ENCODE measurements at places on chromosomes 5 and 9.

- DNase-seq, result no peak
Measured at GRCh38 chr5:157920828-157921170, 61.9 kb upstream of the CLINT1 start.

DNA sequence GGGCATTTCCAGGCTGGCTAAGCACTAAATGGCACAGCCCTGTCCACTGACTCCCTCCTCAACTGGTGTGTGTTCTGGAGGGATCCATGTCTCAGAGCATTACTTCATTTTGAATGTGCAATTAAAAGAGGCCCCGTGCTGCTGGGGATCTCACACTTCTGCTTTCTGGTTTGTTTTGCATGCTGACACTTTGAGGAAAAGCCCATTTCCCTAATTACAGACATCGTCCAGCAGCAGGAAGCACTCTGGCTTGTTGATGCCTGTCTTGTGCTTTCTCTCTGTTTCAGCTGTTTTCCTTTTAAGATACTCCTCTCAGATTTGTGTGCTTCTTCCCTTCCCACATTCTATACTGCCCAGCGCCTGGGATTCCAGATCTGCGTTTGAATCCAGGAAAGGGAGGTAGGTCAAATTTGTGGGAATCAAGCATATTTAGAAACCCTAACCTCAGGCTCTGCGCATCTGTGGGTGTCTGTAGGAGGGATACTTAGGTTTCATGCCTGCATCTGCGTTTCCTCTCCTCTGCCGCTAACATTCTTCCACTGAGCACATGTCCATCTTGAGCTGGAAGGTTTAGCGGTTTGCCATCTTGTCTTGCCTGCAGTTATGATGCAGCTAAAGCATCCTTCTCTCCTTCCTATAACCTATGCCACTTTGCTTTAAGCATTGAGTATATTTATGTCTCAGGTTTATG, 25.7 kb downstream of the SYK start:
- DNase-seq, result no peak

DNA sequence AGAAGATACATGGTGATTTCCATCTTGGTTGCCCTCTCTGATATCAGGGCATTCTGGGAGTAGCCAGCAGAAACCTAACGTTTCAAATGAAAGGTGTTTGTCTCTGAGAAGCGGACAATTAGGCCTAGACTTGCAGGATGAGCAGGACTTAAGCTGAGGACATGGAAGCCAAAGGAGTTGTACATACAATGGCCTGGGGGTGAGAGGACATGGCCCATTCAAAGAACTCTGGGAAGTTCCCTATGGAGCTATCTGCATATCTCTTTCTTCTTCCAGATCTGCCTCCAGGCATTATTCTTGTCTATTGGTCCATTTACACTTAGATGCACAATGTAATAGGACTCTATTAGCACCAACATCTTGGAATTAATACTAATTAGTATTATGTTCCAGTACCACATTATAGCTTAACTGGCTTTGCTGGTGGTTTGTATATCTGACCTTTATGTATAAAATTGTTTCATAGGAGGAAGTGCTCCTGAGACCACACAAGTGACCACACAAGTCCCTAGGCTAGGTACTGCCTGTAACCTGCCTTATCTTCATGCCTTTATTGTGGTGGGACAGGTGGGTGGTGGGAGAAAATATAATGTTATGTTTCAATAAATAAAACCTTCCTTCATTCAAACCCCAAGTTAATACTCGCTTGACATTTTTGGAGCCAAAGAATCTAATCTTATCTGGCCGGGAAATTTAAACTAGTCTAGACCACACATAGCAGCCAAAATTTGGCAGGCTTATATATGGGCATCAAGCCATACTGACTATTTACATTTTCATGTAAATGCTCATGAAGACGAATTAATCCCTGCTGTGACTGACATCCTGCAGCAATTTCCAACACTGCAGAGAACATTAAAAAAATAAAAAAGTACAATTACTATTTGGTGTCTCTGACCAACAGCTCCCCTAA, 52.1 kb upstream of the EQTN start:
- DNase-seq, result no peak

- no peak for DNase-seq
Measured at GRCh38 chr9:135785013-135785575, 83.1 kb downstream of the KCNT1 start.

DNA sequence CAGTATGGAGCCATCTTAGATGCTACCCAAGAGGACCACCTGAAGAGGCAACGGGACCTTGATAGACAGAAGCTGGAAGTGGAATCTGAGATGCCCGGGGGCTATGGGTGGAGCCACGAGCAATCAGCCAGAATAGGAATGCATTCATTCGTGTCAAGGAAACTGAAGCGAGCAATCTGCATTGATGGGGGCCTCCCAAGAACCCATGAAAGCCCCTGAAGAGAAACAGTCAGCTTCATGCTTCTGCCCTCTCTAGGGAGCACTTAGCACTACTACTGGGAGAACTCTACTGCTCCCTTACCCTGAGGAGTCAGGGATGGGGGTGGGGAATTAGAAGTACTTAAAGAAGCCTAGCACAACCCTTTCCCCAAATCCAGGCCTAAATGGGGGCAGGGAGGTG, 51.9 kb upstream of the TCERG1 start:
- no peak for DNase-seq

DNA sequence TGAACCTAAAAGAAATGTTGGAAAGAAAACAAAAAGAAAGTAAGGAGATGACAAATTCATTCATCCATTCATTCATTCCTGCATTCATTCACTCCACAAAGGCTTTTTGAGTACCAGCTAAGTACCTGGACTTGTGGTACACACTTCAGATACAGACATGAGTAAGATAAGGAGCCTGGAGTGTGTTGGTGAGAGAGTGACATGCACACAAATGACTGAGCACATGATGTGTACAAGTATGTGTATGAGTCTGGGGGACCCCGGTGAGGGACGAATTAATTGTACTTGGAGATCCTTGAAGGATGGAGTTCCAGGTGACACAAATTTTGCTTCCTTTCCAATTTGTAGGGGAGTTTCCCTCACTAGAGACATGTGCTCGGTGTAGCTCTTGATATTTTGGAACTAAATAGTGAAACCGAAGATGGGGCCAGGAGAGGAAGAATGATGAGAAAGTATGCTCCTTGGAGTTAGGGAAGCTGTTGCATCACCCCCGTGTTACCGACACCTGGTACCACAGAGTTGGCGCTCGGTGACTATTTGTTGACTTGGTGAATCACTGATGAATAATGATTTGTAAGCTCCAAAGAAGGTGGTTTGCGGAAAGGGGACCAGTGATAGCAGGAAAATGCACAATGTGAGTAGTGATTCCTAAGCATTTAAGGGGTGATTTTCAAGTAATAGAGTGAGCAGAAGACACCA, 509.8 kb downstream of the CCDC171 start:
- no peak for DNase-seq

DNA sequence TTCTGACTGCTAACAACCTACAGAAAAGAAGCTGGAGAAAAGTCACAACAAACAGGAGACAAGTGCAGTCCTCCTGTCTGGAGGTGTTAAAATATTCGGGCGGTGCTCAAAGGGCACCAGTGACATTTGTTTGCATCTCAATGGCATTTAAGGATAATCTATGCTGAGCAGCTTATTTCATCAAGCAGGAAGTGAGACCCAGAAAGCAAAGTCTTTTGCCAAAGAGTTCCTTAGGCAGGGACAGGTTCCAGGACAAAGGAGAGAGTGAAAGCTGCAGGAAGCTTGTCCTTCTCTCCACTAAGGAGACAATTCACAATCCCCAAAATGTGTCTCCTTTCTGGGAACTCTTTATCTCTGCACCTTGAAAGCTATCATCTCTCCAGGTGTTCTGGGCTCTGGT, 38.7 kb upstream of the CDK20 start:
- no peak for DNase-seq

DNA sequence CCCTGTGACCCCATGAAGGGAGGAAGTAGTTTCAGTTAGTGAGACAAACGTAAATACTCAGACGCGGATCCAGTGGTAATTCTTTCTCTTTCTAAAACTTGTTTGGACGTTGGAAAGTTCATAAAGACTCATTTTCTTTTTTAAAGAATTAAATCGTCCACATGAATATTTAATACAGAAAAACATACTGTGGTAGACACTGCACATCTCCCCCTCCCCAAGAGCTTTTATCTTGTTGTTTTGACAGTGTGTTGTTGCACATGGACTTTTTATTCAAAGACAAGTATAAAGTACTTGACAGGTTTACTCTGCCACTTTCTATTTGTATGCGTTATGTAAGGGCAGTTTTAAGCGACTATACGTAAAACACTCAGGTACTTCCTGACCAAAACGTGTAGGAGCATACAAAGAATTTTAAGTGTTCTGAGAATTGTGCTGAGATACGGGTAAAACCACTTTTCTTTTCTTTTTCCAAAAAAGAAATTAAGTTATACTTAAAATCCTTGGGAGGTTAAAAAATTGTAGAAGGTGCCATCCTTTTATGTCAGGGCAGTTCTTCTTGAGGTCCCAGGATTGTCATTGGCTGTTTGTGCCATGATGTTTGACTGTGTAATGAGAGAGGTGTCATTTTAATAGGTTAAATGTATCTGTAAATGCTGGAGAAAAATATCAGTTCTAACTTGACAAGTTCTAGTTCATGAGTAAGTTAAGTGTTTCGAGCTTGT, 1.3 kb downstream of the NIPBL start:
- DNase-seq, result no peak

GRCh38 chr5:17064241-17064640, 128.2 kb upstream of the MYO10 start:
- no peak for DNase-seq

GRCh38 chr5:56206126-56206910, 26.8 kb downstream of the ANKRD55 start:
- no peak for DNase-seq

GRCh38 chr5:167777746-167778145, 513.7 kb upstream of the WWC1 start:
- no peak for DNase-seq

- no peak for DNase-seq
Measured at GRCh38 chr5:80302636-80303035, 17.2 kb upstream of the SPZ1 start.

DNA sequence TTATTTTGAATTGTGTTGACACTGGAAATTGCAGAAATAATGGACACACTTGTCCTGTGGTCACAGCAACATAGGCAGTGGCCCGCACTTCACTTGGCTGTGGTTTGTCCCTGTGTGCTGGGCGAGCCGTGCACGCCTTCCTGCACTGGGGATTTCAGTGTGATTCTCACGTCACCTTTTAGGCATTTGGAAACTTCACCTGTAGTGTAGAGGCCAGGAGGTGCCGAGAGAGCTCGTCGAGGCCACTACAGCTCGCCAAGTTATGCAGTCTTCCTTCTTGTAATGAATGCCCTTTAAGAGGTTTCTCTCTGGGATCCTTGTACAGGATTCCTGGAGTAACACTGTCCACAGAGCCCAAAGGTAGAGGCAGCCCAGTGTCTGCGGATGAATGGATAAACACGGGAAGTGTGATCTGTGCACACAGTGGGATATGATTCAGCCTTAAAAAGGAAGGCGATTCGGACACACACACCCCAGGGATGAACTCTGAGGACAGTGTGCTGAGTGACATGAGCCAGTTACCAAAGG, 14.7 kb downstream of the TRAF2 start:
- DNase-seq, result no peak

DNA sequence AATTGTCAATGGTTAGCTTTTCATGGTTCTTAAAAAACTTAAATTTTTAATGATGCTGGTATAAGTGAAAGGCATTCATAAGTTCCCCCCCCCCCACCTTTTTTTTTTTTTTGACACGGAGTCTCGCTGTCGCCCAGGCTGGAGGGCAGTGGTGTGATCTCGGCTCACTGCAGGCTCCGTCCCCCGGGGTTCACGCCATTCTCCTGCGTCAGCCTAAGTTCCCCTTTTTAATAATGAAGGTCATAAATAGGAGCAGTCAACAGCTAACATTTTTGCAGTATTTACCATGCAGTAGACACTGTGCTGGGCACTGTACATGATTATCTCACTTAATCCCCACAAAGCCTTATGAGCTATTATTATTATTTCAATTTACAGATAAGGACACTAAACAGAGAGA, 556.3 kb downstream of the PDE4D start:
- DNase-seq, result no peak

DNA sequence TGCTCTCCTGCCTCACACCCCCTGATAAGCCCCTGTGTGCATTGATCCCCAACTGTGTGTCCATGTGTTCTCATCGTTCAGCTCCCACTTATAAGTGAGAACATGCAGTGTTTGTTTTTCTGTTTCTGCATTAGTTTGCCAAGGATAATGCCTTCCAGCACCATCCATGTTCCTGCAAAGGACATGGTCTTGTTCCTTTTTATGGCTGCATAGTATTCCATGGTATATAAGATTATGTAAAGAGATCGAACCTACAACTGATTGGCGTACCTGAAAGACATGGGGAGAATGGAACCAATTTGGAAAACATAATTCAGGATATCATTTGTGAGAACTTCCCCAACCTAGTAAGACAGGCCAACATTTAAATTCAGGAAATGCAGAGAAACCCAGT, 32.4 kb downstream of the ANKRD33B start:
- no peak for DNase-seq

GRCh38 chr9:87213948-87214347, 266.6 kb upstream of the GAS1 start:
- DNase-seq, result no peak

DNA sequence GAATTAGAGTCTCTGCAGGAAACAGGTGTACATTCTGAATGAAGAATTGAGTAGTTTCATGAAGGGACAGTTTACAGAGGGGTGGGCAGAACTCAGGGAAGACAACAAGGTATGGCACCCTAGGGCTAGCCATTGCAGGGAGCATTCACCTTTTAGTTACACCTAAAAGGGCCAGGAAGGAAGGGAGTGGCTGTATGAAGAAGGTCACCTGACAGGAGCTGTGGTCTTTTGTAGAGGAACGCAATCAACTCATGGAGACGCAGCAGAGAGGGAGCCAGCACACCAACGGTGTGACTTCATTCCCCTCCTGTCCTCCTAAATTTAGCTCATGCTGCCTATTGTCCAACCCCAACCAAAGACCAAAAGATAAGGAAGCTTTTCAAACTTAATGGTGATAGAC, 12.7 kb upstream of the ZCCHC7 start:
- DNase-seq, result no peak

- DNase-seq, result no peak
Measured at GRCh38 chr5:172680921-172681320, 39.9 kb downstream of the NEURL1B start.

All from posterior vena cava (tissue), 2 donors.